LHCN-M2 (cell line): ENCODE measurements at places on chromosomes 4 and X. TPM values are rescaled to one million over a fixed set of nuclear protein-coding genes. Genes with fewer than 3 reads are reported as not detected.

The FGA gene
- total RNA-seq, result not detected in 2 replicates

DNA sequence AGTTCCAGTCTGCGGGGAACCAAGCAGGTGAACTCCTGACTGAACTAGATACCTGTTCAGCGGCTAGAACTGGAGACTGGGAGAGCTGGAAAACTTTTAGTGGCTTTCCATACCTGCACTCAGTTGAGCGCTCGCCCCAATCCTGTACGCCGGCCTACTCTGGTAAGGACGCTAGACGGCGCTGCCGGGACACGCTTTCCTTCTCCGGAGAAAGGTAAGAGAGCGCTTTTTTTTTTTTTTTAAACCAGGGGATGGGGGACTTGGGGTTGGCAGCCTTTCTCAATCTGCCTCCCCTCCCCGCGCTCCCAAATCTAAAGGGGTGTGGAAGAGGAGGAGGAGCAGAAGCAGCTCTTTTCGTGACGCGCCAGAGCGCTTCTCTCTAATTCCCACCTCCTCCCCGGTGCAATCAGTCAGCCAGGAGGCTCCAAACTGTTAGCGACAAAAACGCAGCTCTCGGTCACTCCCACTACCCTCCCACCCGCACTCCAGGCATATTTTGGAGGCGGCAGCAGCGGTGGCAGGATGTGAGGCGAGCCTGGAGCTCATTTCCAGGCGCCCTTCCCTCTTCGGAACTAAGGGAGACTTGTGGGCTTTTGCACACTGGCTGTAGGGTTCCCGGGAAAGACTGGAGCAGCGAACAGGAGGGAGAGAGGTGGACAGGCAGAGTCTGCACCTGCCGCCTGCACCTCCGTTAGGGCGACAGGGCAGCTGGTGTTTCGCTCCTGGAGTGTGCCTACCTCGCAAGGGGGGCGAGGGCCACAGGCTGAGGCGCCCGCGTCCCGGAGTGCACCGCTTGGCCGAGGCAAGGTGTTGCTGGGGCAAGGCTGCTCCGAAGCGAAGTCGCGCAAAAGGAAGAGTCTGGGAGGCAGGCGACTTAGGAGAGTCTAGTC, at the start of gene IL1RAPL2:
Gene IL1RAPL2 (plus strand): TSS at position 409 of the 890 bp plus-strand sequence.
- DNase-seq, result peak; percentile 17

The TMEM35A gene
- 3.5 and 3.8 TPM in 2 replicates for total RNA-seq

The MEPE gene
- total RNA-seq, result not detected in 2 replicates

The GAGE12E gene
- not detected in 2 replicates for total RNA-seq

- no peak for DNase-seq
Measured at GRCh38 chrX:9087271-9088040, 53.5 kb upstream of the FAM9B start.

DNA sequence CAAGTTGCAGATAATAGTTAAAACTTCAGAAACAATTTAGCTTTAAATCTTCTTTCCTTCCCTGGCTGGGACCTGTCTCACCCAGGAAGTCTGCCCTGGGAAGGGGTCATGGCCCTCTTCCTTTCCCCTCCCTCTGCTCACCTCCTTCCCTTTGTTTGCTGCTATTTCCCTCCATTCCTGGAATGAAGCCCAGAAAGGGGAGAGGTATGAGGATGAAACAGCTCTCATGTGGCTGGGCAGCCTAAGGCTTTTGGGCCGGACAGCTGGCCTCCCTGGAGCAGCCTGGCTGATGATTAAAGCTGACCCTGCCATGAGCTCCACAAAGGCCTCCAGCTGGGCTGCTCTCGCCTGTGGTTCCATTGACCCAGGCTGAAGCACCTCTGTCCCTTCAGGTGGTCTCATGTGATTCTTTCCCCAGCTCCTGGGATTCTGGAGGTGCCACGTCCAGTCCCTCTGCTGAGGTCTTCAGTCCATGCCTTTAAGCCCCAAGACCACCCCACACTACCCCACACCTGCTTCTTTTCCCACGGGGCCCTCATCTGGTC, 202.1 kb downstream of the PTTG2 start:
- peak; percentile 91 for DNase-seq
